ENCODE measurements at places on chromosomes 12 and 14.

GRCh38 chr12:101945369-101946232 is 68.2 kb downstream of the DRAM1 start:
- no peak for DNase-seq

DNA sequence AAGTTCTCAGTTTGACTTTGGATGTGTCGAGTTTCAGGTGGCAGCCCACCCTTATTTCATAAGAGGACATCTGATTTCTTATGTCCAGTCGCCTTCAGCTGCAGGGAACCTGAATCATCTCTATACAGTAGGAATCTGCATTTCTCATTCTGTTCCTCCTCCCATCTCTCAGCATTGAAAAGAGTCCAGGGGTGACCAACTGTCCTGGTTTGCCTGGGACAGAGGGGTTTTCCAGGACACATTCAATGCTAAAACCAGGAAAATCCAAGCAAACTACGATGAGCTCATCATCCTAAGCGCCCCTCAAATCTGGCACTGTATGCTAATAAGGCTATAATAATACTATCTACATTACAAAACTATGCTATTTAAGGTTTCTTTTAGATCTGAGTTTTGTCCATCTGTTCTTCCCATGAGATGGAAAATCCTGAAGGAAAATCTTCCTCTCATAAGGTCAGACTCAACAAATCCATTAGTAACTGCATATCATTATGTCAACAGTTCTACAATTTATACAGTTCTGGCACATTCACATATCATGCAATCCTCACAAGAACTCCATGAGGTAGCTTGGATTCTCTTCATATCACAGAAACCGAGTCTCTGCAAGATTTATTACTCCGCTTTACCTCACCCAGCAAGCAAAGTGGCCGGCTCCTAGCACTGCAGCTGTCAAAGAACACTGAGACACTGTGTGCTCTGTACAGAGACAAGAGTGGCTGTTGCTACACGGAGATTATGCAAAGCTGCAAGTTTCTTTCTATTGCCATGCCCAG is 15.6 kb upstream of the CALM1 start:
- DNase-seq: no peak

DNA sequence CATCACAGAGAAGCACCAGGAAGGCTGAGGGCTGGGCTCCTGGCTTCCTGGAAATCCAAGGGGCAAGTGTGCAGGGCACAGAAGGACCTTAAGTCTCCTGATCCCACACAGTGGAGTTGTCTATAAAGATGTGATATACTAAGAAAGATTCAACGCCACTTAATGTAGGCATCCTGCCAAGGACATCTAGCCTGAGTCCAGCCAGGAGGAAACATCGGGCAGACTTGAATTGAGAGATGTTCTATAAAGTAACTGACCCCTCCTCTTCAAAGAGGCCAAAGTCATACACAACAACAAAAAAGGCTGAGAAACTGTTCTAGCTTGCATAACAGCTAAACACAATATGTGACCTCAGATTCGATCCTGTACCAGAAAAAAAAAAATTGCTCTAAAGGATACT is 299.5 kb upstream of the NOS1 start:
- DNase-seq: no peak

- no peak for DNase-seq
These were observed 37.3 kb upstream of the EML1 start for GRCh38 chr14:99755629-99756603.

DNA sequence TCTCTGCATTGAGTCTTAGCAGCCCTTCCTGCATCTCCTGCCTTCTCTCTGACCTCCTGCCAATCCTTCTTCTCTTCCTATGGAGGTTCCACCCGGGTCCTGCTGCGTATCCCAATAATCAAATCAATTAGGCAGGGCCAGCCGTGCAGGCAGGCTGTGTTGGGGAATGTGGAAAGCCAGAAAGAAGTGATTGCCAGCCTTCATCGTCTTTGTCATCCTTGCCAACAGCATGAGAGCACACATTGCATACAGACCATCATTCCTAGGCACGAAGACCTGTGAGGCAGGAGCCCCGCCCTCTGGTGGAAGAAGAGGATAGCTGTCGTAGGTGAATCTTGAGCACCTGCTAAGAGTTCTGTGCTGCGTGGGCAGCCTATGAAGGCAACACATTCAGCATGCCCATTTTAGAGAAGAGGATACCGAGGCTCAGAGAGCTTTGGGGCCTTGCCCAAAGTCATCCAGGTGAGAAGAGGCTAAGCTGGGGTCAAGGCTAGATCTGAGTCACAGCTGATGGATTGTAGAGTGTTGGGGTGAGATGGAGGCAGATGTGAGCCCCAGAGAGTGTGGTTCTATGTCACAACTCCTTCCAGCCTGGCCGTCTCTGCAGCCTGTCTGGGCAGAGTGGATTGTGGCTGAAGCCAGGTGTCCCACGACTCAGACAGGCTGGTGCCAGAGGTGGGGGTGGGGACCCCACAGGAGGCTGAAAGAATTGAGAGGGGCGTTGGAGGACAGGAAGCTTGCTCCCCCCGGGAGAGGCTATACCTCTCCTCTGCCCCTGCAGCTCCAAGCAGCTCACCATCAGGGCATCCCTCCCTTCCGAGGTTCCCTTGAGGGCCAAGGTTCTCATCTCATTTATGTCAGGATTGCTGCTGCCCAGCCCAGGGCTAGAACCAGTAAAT is 12.7 kb downstream of the C14orf132 start:
- DNase-seq: no peak

- DNase-seq: no peak
These were observed 367.2 kb upstream of the LMO3 start for GRCh38 chr12:16972923-16973770.

- no peak for DNase-seq
These were observed 246.4 kb upstream of the PWP1 start for GRCh38 chr12:107439026-107439738.

All from stimulated activated CD4-positive, alpha-beta T cell treated with anti-CD3 and anti-CD28 coated beads, Interleukin-1b, Interleukin-23, amount 100 ng/mL, for 1 hour (primary cell).